ENCODE measurements at places on chromosomes 7 and 10.

DNA sequence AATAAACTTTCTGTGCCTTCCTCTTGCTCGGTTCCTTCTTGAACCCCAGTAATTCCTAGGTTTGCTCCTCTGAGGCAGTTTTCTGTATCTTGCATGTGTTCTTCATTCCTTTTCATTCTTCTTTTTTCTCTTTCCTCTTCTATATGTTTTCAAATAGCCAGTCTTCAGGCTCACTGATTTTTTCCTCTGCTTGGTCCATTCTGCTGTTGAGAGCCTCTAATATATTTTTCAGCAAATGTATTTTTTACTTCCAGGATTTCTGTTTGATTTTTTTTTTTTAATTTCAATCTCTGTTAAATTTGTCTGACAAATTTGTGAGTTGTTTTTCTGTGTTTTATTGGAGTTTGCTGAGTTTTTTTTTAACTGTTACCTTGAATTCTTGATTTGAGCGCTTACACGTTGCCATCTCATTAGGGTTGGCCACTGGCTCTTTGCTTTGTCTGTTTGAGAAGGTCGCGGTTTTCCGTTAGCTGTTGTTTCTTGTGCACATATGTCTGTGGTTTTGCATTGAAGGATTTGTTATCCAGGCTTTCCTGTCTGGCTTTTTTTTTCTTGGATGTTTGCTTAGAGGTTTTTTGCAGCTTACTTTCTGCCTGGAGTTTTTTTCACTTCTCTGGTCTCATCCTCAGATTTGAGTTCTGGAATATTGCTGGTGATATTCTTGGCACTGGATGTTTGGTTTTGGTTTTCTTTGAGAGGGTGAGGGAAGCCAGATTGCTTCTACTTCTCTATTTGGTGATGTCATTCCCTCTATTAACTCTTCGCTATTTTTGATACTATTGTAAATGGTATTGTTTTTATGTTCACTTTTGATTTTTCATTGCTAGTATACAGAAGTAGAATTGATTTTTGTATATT, 12.7 kb downstream of the SPRN start:
- DNase-seq = no peak

GRCh38 chr10:59910867-59911266, 4.5 kb upstream of the CCDC6 start:
- DNase-seq = no peak

DNA sequence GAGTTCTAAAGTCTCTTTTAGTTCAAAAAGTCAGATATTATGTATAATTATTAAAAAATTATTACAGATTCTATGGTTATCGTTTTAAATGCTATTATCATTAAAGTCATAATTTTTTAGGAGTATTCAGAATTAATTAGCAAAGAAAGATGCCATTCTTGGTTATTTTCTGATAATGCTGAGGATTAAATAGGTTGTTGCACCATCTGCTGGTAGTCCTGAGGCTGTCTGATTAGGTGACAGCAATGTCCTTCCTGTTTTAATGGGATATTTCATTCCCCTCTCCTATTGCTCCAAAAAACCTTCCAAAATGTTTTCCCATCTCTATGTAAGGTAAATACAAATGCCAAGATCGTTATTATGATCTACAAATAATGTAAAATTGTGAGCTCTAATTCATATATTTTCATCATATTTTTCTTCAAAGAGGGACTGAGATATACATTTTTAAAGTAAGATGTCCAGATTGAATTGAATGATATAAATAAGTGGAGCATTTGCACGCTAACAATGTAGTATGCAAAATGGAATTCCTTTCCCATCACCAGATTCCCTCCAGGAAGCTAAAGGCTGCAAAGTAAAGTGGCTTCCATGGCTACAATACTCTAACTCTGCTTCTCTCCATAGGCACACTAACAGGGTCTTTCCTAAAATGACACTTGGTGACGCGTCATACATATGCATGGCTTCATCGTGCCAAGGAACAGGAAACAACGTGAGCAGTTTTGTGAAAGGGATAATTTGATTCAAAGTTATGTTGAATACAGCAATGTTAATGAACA, 58.8 kb upstream of the AKR1E2 start:
- DNase-seq = peak; percentile 68

DNA sequence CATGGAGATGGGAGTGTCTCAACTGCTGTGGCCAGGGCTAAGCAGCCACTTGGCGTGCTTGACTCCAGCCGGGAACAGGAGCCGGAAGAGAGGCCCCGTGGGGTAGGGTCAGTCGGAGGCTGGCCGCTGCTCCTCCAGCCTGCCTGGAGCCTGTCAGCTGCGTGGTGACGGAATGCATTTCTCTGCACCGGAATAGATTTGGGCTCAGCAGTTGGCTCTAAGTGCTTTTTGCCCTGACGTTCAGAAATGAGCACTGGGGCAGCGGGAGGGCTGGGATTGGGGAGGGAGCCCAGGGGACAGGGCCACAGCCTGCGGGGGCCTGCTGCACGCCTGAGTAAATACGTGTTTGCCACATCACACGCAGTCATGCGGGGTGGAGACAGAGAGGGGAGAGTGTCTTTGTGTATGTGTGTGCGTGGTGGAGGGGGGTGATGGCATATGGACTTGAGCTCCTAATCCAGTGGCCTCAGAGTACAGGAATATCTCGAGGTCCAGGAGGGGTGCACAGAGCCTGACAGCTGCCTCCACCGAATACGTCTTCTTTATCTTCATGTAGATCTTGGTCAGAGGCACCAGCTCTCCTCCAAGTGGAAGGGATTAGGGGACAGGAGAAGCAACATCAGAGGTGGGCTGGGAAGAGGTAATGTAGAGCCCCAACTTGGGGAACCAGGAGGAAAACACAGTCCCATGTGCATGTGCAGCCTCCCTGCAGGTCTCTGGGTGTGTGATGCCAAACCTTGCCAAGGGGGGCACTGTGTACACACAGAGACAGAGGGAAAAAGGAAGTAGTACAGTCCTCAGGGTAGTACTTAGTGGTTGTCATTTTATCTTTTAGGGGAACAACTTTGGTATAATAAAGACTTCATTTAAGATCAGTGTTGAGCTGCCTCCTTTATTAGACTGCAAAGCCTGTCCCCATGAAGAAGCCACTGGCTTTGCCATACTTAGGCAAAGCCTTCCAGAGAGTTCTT, 151.4 kb downstream of the CDH23 start:
- DNase-seq = peak; percentile 94

DNA sequence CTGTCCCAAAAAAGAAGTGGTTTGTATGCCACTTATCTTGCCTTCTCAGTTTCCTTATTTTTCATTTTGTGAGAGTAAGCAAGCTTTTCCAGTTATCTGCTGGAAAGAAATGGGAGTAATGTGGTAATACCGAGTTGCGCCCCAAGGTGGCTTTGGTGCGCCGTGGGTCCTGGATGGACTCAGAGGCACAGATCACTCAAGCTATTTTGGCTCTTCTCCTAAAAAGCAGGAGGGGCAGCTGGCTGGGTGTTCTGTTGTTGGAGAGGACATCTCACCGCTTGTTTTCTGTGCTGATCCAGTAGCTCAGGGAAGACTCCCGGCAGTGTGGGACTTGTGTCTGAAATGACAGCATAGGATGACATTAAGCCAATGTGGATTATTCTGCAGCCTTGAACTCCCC, 16.4 kb downstream of the PRKRIP1 start:
- no peak for DNase-seq

DNA sequence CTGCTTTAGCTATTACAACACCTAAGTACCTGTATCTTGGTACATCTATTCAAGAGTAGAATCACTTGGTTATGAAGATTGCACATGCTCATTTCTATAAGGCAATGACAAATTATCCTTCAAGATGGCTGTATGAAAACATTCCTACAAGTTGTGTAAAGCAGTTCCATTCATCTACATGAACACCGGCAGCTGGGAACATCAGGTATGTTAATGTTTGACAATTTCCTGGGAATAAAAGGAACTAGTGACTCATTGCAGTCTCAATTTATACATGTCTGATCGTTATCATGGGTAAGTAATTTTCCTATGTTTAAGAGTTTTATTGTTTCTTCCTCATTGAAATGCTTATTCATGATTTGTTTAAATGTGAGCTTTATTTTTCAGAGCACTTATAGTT, 203.2 kb upstream of the SEMA3E start:
- no peak for DNase-seq

- peak; percentile 47 for DNase-seq
Observed at GRCh38 chr10:50322077-50322476, 70.8 kb upstream of the ASAH2 start.

DNA sequence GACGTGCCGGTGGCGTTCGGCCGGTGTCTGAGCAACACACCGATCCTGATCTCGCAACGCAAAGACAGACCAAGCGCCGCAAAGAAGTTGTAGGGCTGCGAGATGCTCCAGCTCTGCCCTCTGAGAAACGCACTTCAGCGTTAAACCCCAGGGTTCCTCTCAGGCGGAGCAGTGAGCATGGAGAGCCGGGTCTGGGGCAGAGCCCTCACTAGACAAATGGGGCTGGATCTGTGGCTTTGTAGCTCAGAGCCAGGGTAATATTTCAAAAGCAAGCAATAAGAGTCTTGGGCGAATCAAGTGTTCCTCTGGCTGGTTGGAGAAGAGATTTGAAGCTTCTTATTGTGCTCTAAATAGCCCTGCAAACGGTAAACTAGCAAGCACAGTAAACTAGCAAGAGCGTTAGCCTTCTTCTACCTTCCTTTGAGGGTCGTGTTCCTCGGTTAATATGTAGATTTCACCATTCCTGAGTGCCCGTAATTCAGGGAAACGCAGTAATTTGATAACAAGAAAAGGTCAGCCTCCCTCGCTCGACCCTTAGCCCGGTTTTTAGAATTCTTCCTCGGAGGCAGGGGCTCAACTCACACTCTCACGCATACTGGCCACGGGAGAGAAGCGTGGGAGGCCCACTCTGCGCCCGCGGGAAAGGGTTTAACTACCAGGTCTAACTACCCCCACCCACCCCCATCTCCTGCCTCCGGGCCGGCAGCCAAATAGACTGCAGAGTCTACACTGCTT, 6.7 kb downstream of the SKAP2 start:
- no peak for DNase-seq

DNA sequence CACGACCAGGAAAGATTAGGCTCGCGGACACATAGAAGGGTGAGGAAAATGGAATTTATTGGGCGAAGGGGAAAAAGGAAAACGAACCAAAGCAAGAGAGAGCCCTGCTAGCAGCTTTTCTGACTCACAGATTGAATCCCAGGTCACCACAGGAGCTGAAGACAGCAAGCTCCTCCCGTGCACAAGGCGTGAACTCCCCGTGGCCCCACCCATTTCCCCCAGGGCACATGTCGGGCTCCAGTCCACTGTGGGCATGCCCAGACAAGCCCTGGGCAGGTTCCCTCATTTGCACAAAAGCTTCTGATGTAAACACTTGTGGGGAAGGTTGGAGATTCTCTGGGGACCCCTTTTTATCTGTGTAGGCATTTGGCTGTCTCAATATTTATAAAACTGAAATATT, 582.4 kb downstream of the SUGCT start:
- no peak for DNase-seq

GRCh38 chr7:102292813-102293798, 6.4 kb downstream of the SH2B2 start:
- no peak for DNase-seq

DNA sequence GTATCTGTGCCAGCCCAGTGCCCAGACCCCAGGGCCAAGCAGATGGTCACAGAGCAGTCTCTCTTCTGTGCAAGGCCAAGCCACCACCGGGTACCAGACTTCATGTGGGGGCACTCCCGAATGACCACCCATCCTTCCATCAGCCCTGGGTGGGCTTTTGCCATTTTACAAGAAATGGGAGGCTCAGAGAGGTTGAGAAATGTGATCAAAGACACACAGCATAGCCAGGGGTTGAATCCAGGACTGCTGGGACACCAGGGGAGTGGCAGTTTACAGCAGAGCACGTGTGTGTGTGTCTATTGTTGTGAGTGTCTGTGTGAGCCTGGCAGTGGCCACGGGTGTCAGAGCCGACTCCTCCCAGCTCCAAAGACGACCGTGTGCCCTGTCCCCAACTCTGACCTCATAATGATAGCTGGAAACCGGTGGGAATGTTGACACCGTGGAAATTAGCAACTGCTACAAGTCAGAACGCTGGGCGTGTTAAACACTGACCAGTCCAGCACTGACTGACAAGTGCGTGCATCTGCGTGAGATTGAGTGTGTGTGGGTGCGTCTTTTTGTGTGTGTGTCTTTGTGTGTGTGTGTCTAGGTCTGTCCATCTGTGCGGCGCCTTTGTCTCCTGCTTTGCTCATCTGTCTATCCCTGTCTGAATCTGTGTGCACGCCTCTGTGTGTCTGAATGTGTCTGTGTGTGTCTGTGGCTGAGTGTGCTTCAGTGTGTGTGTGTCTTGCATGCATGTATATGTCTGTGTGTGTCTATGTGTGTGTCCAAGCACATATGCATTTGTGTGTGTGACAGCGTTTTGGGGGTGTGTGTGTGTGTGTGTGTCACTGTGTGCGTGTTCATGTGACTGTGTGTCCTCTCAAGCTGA, 17.2 kb upstream of the SLC29A4 start:
- DNase-seq = no peak

DNA sequence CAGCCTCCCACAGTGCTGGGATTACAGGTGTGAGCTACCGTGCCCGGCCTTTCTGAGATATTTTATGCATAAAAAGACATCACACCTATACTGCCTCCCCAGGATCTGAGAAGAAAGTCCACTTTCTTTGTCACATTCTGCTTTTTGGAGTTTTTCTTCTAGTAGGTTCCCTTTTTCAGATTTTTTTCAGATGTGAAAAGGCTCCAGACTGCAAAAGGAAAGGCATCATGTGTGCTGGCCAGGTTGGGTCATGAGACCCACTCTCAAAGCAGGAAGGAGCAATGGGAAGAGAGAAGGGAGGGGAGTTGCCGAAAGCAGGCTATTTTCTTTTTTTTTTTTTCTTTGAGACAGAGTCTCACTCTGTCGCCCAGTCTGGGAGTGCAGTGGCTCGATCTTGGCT, 10.8 kb downstream of the BLVRA start:
- no peak for DNase-seq

DNA sequence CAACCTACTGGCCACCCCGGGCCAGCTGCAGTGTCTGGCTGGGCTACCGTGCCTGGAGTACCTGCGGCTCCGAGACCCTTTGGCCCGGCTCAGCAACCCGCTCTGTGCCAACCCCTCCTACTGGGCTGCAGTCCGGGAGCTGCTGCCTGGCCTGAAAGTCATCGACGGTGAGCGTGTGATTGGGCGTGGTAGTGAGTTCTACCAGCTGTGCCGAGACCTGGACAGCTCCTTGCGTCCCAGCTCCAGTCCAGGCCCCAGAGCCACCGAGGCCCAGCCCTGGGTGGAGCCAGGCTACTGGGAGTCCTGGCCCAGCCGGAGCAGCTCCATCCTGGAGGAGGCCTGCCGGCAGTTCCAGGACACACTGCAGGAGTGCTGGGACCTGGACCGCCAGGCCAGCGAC, 4.2 kb downstream of the RARRES2 start:
- no peak for DNase-seq

DNA sequence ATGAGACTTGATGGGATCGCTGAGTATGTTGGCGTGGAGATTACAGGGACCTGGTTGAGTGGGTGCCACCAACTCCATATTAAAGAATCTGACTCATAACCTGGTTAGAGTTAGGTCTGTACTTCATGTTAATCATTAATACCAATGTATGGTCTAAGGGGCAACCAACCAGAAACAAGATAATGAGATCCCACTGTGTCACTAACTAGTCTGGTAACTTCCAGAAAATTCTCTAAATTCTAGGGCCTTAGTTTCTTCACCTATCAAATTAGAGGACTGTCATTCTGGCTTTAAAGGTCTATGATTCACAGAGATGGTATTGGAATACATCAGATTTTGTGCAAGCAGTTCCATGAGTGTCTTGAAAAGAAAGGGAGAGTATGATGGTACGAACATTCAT, 102.2 kb downstream of the SNX10 start:
- no peak for DNase-seq

- DNase-seq = no peak
Observed at GRCh38 chr10:86940677-86941076, 16.7 kb downstream of the MMRN2 start.

GRCh38 chr10:102202386-102202785, 23.7 kb upstream of the ELOVL3 start:
- DNase-seq = no peak

GRCh38 chr10:110872145-110872983, 636 bp downstream of the PDCD4 start:
- DNase-seq = peak; percentile 96

Measured in muscle of back (tissue), 13 donors.